ENCODE measurements at places on chromosomes 12 and 14.

GRCh38 chr12:1886396-1887008 lies 31.9 kb downstream of the CACNA2D4 start:
- no peak for DNase-seq

- DNase-seq, result no peak
These were observed 113.2 kb downstream of the APAF1 start for GRCh38 chr12:98758331-98758730.

GRCh38 chr12:90250766-90251165 lies 542.1 kb upstream of the ATP2B1 start:
- no peak for DNase-seq

DNA sequence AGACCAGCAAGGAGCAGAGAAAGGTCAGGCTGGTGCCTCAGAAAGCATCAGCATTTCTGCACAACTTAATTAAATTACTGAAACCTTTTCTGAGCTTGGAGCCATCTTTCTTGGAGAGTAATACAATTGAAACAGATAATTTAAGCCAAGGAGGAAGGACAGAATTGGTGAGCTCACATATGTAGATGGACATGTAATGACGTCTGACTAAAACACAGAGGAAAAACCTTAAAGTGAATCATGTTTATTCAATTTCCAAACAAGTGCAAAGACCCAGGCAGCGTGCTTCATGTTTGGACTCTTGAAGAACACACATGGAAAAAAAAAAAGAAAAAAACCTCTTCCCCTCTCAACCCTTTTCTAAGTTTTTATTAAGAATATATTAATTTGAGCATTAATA lies 19.0 kb downstream of the SUSD6 start:
- DNase-seq, result no peak

DNA sequence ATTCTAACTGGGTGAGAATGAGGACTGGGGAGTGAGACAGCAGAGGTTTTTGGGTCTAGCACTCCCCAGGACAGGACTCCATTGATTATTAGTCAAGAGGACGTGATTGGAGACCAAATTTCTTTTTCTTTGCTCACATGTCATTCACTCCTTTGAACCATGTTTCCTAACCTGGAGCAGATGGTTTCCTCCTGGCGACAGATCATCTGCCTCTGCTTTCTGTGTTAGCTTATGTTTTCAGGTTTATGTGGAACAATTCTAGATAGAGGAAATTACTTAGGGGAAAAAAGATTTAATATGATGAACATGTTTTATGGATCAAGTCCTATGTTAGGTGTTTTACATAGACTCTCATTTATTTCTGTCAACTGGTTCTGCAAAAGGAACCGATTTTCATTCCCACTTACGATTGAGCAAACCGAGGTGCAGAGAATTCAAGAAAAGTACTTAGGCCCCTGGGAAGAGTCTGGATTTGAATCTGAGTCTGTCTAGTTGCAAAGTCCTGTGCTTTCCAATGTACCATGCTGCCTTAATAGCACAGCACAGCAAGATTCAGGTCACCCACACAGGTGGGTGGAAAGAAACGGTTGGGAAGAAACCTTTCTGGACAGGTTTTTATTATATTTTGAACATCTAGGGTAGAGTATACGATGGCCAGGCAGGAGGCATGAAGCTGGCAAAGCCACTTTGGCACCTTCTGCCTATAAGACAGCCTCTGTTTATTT lies 30.8 kb downstream of the SMOC1 start:
- no peak for DNase-seq

DNA sequence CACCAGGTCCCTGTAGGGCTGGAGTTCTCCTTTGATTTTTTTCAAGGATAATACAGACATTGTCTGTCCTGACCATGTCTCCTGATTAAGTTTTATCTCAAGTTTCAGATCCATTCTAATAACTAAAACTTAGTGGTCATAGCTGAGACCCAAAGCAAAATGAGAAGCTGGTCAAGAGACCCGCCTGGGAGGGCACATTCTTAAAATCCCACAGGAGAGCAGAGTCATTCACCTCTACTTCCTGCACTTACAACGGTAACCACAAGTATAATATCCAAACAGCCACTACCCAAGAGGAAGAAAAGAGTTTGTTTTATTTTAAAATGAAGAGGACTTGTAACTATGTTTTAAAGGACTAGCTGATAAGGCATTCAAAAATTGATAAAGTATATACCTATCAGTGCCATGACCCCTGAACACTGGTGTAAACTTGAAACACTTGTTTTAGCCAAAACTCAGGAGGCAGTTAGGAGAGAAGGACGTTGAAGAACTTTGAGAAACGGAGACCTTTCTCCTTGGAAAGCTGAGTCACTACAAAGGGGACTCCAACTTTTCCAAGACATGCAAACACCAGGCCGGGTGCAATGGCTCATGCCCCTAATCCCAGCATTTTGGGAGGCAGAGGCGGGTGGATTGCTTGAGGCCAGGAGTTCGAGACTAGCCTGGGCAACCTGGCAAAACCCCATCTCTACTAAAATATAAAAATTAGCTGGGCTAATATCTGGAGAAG lies 478.2 kb downstream of the GLT1D1 start:
- DNase-seq, result no peak

DNA sequence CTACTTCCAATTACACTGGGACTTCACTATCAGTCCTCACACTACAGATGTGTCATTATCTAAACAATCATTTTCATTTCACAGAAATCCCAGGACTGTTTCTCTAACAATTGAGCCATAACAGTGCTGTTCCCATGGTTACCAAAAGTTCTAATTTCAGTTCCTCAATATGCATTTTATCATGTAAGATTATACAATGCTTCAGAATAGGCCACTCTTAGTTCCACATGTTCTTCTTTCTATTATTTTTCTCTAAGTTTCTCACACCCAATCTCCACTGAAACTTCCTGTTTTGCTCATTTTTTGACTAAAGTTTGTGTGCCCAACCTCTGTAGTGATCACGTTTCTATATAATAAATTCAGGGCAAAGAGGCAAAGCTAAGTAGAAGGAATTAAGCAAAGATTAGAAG lies 185.8 kb downstream of the DUSP6 start:
- no peak for DNase-seq

- no peak for DNase-seq
These were observed 344 bp downstream of the LPAR5 start for GRCh38 chr12:6635375-6635855.

- no peak for DNase-seq
These were observed 824 bp downstream of the OAS1 start for GRCh38 chr12:112907415-112908157.

DNA sequence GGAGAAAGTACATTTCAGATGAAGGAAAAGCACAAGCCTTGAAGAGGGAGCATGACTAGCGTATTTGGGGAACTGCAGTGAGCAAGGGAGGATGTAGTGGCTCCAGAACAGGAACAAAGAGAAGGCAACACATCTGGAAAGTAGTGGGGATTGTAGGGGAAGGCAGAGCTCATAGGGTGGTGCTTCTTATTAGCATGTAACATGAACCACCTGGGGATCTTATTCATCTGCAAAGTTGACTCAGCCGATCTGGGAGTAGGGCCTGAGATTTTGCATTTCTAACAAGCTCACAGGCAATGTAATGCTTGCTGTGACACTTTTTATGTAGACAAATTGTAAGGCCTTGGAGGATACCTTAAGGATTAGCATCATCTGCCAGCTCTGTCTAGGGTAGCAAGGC lies 447.3 kb downstream of the NELL2 start:
- DNase-seq, result no peak

DNA sequence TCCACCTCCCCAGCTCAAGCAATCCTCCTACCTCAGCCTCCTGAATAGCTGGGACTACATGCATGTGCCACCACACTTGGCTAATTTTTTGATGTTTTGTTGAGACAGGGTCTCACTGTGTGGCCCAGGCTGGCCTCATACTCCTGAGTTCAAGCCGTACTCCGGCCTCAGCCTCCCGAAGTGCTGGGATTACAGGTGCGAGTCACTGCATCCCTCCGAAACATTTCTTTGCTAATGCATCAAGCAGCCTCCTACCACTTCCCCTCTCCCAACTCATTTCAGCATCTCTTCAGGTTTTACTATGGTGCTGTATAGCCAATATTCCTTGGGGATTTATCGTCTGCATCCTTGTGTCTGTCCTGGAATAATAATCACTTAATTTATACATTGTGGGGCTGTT lies 2.3 kb upstream of the SLC22A17 start:
- no peak for DNase-seq

GRCh38 chr14:104254735-104255400 lies 116.5 kb downstream of the KIF26A start:
- no peak for DNase-seq

DNA sequence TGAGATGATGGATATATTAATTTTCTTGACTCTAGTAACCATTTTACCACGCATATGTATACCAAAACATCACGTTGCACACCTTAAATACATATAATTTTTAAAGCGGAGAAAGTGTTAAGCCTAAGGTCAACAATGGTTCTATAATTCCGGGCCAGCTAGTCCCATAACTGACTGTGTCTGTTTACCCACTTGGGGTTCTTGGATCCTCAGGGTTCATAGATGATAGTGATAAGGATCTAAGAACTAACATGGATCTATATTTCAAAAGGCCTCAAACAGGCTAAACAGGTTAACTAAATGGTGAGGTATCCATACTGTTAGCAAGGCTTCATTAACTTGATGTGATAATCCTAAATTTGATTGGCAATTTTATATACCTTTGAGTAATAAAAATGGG lies 9.8 kb downstream of the SLC38A1 start:
- no peak for DNase-seq

GRCh38 chr12:14827043-14827442 lies 13.1 kb upstream of the SMCO3 start:
- DNase-seq, result no peak

DNA sequence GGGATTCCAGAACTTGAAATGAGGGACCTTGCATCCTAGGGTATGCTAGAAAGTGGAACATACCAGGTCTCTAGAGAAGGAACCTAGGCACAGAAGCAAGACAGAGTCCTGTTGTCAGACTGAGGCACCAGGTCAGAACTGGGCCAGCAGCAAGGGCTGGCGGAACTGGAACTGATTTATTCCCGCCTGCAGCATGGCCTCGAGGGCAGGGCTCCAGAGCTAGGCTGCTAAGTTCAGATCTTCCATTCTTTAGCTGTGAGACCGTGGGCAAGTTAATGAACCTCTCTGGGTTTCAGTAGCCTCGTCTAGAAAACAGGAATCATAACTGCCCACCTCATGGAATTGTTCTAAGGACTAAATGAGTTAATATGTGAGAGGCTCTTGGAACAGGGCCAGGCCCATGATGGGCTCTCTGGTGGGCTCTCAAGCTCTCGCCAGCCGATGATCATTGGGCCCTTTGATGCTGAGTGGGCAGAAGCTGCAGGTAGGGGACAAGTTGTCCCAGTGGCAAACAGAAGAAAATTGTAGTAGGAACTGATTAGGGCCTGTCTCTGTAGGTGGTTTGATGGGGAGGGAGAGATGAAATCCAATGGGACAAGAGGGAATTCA lies 199.8 kb downstream of the ZFP36L1 start:
- DNase-seq, result no peak

DNA sequence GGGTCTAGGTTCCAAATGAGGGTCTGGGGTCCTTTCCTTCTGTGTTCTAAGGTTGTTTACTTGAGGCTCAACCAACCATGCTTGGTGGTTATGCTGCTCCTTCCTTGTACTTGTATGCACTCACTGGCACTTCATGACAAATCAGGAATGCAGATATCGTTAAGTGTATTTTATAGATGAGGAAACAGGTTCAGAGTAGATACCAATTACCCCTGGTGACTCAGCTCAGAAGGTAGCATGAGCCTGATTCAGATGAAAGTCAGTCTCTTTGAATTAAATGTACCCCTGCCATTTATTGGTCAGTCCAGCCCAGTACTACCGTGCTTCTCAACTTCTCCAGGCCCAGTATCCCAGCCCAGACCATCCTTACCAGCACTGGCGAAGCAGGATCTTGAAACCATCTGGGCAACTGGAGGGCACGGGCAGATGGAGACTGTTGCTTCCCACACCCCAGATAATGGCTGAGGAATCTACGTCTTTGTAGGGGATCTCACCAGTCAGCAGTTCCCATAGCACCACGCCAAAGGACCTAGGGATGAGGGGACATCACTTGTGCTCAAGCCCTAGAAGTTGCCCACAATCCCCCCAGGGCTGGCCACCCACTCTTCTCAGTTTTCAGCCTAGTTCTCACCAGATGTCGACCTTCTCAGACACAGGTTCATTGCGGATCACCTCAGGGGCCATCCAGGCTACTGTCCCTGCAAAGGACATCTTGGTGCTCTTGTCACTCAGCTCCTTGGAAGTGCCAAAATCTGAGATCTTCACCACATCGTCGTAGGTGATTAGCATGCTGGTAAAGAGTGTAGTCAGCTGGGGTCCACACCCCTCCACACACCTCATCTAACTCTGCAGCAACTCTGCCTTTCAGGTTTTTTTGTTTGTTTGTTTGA lies 14.3 kb downstream of the MAP3K12 start:
- no peak for DNase-seq

DNA sequence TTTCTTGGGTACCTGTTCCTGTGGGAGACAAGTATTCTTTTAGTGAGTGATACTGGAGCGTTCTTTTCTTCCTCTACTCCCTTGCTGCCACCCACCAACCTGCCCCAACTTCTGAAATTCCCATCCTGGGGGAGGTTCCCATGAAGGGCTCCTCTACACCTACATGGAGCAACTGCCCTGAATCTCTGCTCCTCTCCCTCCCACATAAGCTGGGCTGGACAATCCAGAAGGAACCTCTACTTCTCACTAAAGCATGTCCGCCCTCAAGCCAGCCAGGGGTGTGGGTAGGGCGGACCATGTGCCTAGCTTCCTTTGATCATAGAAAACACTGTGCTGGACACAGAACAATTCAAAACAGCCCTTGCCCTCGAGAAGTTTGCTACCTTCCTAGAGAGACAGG lies 25.9 kb upstream of the ESRRB start:
- DNase-seq, result no peak

DNA sequence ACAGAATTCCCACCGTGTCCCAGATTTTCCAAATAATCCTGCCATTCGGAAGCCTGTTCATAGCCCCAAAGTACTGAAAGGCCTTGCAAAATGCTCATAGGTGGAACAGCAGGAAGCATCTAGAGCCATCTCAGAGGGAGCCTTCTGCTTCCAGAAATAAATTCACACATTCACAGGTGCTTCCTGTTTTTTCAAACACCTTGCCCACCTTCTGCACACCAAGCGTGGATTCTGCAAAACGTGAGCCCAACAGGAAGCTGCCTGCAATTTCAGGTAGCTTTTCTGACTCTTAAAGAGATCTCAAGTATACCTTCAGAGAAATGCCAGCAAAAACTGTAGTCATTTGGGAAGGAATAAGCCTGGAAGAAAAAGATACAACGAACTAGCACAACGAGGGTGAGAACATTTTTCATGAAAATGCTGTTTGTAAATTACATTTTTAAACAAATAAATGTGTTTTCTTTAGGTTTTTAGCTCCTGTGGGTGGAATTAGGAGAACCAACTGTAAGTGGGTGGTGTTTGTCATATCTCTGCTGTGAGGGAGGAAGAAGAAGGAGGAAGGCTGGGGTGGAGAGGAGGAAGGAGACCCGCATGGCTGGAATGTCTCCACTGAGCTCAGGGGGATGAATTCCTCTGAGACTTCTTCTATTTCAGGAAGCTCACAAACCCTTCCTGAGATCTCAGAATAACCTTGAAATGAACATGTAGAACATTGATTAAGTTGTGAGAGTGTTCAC lies at the start of gene IFNG-AS1:
IFNG-AS1 (plus strand) TSS at position 264 of the 737 bp plus-strand sequence.
- no peak for DNase-seq

- no peak for DNase-seq
These were observed 50.0 kb upstream of the STON2 start for GRCh38 chr14:81450100-81450531.

Data from activated naive CD4-positive, alpha-beta T cell (primary cell).